ENCODE measurements at places on chromosomes 4 and X. TPM values are rescaled to one million over a fixed set of nuclear protein-coding genes. Genes with fewer than 3 reads are reported as not detected.
A peak's percentile ranks its signal among the peaks of the same experiment; 100 is the strongest.

DNA sequence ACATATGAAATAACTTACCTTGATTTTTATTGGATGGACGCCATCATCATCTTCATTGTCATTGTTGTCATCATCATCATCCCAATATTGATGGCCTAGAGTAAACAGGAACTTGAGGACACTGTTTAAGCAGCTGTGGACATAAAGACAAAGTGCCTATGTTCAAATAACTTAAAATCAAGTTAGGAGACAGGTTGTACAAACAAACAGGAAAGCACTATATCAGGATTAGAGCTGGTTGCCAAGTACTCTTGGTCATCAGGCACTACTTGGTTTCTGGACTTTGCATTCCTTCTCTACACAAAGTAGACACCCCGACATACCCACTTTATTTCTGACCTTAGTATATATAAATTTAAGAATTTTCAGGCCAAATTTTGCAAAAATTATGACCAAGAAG lies 608.6 kb downstream of the KLHL13 start:
- DNase-seq = no peak

DNA sequence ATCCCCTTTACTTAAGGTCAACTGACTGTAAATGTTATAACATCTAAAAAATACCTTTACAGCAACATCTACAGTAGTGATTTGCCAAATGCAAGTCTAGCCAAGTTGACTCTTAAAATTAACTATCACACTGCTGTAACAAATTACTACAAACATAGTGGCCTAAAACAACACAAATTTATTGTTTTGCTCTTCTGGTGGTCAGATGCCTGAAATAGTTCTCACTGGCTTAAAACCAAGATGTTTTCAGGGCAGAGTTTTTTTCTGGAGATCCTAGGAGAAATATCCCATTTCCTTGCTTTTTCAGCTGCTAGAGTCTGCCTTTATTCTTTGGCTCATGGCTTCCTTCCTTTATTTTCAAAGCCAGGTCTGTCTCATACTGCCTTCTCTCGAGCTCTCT lies 120.5 kb downstream of the ADGRL3 start:
- DNase-seq = no peak

GRCh38 chrX:38699696-38700095 lies 101.6 kb upstream of the MID1IP1 start:
- no peak for DNase-seq

DNA sequence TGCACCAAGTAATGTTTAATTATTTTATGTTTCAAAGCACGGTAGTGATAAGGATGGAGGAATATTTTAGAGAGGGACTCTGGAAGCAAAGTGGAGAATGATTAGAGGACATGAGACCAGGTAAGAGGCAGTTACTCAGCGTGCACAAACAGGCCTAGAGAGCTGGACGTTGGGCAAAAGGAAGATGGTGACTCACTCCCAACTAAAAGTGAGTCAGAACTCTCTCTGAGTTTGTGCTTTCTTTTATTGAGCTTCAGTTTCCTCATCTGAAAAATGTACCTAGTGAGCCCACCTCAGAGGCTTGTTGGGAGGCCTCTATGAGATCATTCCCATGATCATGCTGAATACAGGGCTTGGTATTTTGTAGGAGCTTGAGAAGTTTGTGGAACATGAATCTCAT lies 1.6 kb upstream of the ZC4H2 start:
- DNase-seq = no peak

- peak; percentile 83 for DNase-seq
Measured at GRCh38 chrX:82813671-82814078, 694.4 kb upstream of the POU3F4 start.

DNA sequence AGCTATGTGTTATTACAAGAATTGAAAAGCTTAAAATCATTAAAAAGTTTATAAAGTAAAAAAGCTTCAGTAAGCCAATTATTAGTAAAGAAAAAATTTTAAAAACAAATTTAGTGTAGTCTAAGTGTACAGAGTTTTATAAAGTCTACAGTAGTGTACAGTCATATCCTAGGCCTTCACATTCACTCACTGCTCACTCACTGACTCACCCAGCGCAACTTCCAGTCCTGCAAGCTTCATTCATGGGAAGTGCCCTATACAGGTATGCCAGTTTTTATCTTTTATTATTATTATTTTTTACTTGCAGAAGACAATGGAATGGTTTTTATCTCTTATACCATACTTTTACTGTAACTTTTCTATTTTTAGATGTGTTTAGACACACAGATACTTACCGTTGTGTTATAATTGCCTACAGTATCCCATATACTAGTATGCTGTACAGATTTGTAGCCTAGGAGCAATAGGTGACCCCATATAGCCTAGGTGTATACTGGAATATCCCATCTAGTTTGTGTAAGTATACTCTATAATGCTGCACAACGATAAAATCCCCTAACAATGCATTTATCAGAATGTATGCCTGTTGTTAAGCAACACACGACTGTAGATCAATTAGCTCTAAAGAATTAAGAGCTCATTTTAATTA lies 230.7 kb downstream of the DCLK2 start:
- no peak for DNase-seq

DNA sequence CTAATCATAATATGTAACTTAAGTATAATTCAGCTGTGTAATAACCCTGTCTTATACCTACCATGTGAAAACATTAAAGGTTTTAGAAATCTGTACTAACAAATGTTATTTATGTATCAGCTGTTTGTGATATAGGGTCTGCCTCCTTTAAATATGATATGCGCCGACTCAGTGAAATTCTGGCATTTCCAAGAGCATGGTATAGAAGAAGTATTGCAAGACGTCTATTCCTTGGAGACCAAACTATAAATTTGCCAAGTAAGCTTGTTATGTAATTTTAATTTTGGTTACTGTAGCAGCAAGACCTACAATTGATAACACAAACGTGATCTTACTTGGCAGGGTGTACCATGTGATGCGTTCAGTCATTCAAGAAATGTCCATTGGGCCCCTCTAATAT lies 32.3 kb upstream of the ADAD1 start:
- DNase-seq = no peak

DNA sequence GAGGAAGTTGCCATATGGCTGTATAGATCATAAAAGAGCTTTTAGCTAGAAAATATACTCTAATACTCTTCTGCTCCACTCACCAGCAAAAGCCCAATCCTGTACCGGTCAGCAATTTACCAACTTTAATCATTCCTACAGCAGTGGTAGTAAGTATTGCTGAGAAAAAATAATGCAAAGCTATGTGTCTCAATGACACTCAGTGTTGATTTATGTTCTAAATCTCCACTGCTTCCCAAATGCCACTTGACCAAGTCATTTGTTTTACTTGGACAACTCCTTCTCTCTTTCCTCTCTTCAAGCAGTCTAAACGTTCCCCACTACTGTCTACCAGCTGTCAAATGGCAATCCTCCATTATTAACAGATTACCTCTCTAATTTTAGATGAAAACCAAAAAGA lies 201.8 kb upstream of the GK2 start:
- DNase-seq = no peak

DNA sequence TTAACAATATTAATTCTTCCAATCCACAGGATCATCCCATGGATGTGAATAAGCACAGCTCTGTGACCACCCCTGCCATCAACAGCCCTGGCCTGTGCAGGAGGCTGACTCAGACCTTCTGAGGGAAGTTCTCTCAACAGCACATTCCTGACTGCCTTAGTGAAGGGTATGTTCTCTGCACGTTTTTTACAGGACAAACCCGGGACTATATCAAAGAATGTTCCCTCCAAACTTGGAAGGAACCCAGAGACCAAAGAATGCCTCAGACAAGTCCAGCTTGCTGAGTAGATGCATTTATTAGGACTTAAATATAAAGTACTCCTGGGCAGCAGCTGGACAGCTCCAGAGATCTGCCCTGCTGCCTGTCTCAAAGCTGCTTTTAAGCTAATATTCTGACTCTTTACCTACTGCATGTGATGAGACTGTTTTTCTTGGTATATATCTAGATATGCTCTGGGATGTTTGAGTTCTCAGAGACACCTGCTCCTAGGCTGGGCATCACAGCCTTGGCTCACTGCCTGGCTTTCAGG lies 1127.8 kb upstream of the PRKX start:
- no peak for DNase-seq

GRCh38 chr4:106478152-106478551 lies 109.6 kb upstream of the GIMD1 start:
- DNase-seq = no peak

GRCh38 chrX:83501003-83501402 lies 7.1 kb upstream of the POU3F4 start:
- DNase-seq = no peak

DNA sequence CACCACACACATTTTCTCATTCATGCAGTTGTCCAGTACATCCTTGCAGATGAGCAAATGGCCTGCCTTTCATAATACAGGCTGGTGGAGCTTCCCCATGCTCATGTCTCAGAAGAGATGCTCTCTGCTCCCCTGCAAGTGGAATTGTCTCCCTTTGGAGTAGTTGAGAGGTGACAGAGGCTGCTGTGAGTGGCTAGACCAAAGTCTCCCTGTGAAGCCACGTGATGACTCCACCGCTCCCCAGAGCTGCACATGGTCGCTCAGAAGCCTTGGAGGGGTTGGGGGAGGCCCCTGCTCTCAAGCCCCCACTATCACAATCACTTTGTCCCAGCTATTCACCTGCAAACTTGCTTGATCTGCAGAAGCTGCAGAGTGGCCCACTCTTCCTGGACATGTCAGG lies 1.5 kb upstream of the GPR78 start:
- no peak for DNase-seq

The NEIL3 gene
- 2.1 TPM for total RNA-seq

The NELFA gene
- 31.2 TPM for total RNA-seq

The CSN2 gene
- total RNA-seq = not detected

The NPY1R gene
- total RNA-seq = 1.7 TPM

Data from kidney epithelial cell (primary cell).